Heart right ventricle (tissue), 16 donors: ENCODE measurements at places on chromosomes 1 and 21. TPM values are rescaled to one million over a fixed set of nuclear protein-coding genes. Genes with fewer than 3 reads are reported as not detected.

TMPRSS15 gene
- not detected for total RNA-seq

- peaks cover 3% of the 10 kb centered on the region for H3K36me3 ChIP-seq
- peak overlapping the region; percentile 99 for H3K4me3 ChIP-seq
- peak; percentile 34 for DNase-seq
- peak overlapping the region; percentile 100 for H3K27ac ChIP-seq
- H3K27me3 ChIP-seq = no peaks in the 10 kb centered on the region
Observed at GRCh38 chr1:244863491-244864252, 671 bp downstream of the HNRNPU start.

GRCh38 chr1:119375366-119375765 is 6.8 kb downstream of the HAO2 start:
- H3K27me3 ChIP-seq = no peaks in the 10 kb centered on the region
- no peak overlapping the region for H3K27ac ChIP-seq
- H3K4me3 ChIP-seq = no peak overlapping the region
- H3K4me1 ChIP-seq = no peaks in the 10 kb centered on the region

GRCh38 chr1:178784131-178784536 is 59.1 kb downstream of the RALGPS2 start:
- no peaks in the 10 kb centered on the region for H3K4me1 ChIP-seq
- no peak overlapping the region for H3K4me3 ChIP-seq
- no peaks in the 10 kb centered on the region for H3K27me3 ChIP-seq
- H3K36me3 ChIP-seq = peaks cover 5% of the 10 kb centered on the region

- peaks cover 8% of the 10 kb centered on the region for H3K27me3 ChIP-seq
- no peaks in the 10 kb centered on the region for H3K36me3 ChIP-seq
- H3K27ac ChIP-seq = no peak overlapping the region
- H3K4me3 ChIP-seq = no peak overlapping the region
- no peaks in the 10 kb centered on the region for H3K4me1 ChIP-seq
Observed at GRCh38 chr1:90579212-90579802, 137.8 kb downstream of the BARHL2 start.

CLDN14 gene
- not detected for total RNA-seq

VWA1 gene
- 52.8 TPM for total RNA-seq

PLA2G5 gene
- 57.2 TPM for total RNA-seq

DNA sequence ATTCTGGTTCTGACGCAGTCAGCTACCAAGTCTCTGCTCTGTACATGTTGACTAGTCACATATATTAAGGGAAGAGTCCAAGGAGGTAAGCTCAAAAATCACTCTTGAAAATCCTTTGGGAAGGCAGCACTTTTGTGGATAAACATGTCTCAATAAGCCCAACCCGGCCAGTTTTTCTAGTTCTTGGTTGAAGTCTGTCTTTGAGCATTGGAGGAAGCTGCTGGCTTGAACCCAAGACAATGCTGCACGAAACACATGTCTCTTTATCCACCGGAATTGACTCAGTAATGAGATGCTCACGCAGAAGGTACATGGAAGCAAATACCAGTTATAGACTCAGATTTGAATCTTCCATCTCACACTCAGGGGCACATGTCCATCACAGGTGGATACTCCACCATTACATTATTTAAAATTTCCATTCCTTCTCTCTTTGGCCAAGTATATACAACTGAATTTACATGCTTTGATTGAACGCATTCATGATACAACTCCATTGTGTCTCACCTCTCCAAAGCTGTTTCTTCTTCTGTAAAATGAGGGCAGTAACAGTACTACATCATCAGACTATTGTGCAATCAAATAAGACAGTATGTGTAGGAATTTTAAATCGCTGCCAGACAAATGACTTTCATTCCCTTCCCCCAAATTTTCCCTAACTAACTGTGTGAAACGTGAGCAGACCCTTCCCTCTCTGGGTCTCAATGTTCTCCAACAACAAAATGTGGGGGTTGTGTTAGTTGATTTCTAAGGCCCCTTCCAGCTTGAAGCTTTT is 9.6 kb upstream of the GUCA2A start:
- H3K36me3 ChIP-seq = no peaks in the 10 kb centered on the region
- peak overlapping the region; percentile 91 for H3K27ac ChIP-seq

DNA sequence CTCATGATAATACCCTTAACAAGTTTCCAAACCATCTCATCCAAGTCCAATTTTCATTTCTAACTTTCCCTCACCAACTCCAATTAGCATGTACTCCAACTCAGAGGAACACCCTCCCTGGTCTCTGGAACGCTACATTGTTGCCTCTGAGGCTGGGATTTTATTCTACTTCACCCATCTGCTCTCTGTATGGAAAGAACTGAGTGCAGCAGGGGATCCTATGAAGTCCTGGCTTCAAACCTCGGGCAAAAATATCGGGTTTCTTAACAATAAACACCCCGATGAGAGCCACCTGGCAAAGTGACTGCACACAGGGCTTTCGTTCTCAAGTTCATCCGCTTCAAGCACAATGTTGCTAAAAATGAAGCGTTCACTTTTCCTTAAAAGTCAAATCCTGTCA is 99.6 kb downstream of the CRB1 start:
- H3K27me3 ChIP-seq = no peaks in the 10 kb centered on the region
- no peaks in the 10 kb centered on the region for H3K4me1 ChIP-seq
- H3K4me3 ChIP-seq = no peak overlapping the region
- DNase-seq = no peak
- no peaks in the 10 kb centered on the region for H3K36me3 ChIP-seq

DNA sequence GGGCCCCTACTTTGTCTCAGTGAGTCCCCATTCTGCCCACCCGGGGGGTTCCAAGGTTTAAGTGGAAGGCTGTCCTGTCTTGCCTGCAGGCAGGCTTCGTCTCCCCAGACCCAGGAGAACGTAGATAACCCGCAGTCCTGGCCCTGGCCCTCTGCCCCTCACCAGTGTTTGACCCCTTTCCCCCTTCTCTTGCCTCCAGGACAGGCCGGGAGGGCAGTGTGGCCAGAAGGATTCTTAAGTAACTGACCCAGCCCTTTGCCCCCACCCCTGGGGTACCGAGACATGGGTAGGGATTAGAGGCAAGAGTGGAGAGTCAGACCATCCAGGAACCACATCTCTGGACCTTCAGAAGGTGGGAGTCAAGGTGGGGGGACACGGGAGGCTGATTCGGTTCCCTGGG is 8.8 kb downstream of the TMEM222 start:
- peaks cover 56% of the 10 kb centered on the region for H3K4me1 ChIP-seq
- H3K27ac ChIP-seq = no peak overlapping the region
- DNase-seq = no peak
- no peak overlapping the region for H3K4me3 ChIP-seq

SPRR2E gene
- not detected for total RNA-seq

MASP2 gene
- total RNA-seq = not detected

GRCh38 chr1:50197216-50197615 is 88.5 kb downstream of the ELAVL4 start:
- H3K4me1 ChIP-seq = no peaks in the 10 kb centered on the region
- H3K27me3 ChIP-seq = peaks cover 7% of the 10 kb centered on the region
- H3K4me3 ChIP-seq = no peak overlapping the region
- no peak for DNase-seq
- H3K27ac ChIP-seq = no peak overlapping the region
- H3K36me3 ChIP-seq = no peaks in the 10 kb centered on the region

- H3K27me3 ChIP-seq = no peaks in the 10 kb centered on the region
- no peak overlapping the region for H3K27ac ChIP-seq
- DNase-seq = no peak
- H3K36me3 ChIP-seq = no peaks in the 10 kb centered on the region
- no peaks in the 10 kb centered on the region for H3K4me1 ChIP-seq
- H3K4me3 ChIP-seq = no peak overlapping the region
Observed at GRCh38 chr1:216742625-216743024, 19.4 kb upstream of the ESRRG start.

DNA sequence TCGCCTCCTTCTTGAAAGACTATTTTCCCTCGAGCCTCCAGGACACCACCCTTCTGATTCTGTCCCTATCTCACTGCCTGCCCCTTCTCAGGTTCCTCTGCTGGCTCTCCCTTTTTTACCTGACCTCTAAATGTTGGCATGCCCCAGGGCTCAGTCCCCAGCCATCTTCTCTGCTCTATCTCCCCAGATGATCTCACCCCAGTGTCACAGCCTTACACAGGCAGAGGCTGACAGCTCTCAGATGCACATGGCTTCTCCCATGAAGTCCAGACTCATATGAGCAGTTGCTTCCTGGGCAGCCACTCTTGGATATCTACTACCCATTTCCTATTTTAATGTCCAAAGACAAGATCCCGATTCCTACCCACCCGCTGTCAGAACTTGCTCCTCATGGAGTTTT is 37.5 kb downstream of the RXRG start:
- no peak for DNase-seq
- H3K4me3 ChIP-seq = no peak overlapping the region
- no peaks in the 10 kb centered on the region for H3K36me3 ChIP-seq

DNA sequence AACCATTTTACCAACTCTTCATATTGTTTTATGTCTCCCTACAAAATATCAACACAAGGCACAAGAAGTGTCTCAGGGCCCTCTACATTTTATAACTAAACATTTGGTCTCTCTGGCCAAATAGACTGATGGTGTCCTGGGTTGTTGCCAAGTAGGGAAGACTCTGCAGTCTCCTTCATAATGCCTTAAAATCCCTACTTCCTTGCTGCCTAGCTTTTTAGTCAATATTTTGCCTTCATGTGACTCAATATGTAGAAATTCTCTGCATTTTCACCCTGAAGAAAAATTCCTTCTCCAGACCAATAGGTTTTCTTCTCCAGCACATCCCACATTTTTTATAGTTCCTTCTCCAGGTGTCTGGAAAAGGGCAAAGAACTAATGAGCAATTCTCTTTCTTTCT is 72.6 kb upstream of the IPO9 start:
- peak overlapping the region; percentile 40 for H3K27ac ChIP-seq
- DNase-seq = no peak
- H3K36me3 ChIP-seq = no peaks in the 10 kb centered on the region
- no peaks in the 10 kb centered on the region for H3K27me3 ChIP-seq
- H3K4me3 ChIP-seq = no peak overlapping the region

C1orf87 gene
- total RNA-seq = not detected

DNA sequence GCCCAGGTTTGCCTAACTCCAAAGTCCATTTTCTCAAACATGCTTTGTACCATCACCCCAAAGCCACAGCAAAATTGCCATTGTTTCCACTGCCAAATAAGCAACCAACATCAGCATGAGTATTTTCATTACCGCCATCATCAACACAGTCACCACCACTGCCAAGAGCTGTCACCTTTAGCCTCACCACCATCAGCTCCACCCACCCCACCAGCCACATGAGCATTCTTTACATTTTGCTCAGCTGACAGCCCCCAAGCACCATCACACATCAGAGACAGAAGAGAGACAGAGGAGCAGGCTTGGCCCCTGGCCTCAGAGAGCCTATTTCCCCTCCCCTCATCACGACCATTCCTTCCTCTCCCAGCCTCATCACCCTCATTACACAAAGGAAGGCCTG is 42.7 kb downstream of the TAS1R2 start:
- H3K4me3 ChIP-seq = no peak overlapping the region
- no peaks in the 10 kb centered on the region for H3K4me1 ChIP-seq
- DNase-seq = no peak

- DNase-seq = no peak
- H3K36me3 ChIP-seq = no peaks in the 10 kb centered on the region
- no peaks in the 10 kb centered on the region for H3K4me1 ChIP-seq
- H3K27me3 ChIP-seq = no peaks in the 10 kb centered on the region
- H3K27ac ChIP-seq = no peak overlapping the region
- H3K4me3 ChIP-seq = no peak overlapping the region
Observed at GRCh38 chr1:196007763-196008162, 600.5 kb downstream of the KCNT2 start.

DNA sequence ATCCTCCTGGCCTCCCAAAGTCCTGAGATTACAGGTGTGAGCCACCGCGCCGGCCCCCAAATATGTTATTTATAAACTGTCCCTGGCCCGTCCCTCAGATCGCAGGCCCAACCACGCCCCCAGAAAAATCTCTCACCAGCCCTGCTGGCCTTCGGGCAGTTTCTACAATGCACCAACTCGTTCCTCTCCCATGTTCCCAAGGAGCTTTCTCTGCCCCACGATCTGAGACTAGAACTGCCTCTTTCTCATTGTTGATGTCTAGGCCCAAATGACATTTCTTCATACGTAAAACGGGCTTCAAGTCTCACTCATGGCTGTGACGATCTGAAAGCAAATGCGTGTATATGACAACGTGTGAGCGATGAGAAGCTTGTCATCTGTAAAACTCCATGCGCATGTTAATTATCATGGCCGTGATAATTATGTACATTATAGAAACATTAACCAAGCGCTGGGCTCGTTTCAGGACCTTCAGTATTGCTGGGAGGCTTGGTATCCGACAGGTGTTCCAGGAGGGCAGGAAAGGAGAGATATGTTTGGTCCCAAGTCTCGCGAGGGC is 748 bp upstream of the NIPAL3 start:
- DNase-seq = no peak
- H3K4me1 ChIP-seq = peaks cover 19% of the 10 kb centered on the region
- peaks cover 6% of the 10 kb centered on the region for H3K36me3 ChIP-seq

DNA sequence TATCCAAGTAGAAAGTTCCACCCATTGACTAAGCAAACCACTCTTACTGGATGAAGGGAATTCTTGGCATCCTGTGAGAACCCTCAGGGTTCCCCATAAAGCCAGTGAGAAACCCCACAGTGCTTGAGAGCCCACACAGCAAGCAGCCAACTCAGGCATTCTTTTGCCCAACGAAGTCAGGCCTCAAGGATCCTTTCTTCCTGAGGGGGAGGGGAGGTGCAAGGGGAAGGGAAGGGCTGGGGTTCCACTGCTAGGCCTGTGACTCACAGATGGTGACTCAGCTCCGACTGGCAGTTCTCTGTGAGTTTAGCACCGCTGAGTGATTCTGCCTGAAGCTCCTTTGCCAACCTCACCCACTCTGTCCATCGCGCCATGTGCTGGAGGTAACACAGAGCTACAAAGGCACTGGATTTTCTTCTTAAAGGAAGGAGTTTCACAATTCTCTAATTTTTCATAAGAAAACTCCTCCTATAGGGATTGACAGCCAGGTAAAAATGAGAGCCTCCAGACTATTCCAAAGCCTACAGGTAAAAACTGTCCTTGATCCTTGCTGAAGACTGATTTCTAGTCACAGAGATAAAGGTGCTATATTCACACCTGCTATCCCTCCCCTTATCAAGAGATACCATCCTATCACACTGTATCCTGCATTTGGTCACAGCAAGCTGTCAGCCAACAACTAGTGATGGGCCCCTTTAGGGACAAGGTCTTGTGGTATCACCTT is 4.8 kb downstream of the ENO1 start:
- no peak overlapping the region for H3K27ac ChIP-seq
- H3K27me3 ChIP-seq = no peaks in the 10 kb centered on the region
- H3K4me3 ChIP-seq = no peak overlapping the region
- DNase-seq = peak; percentile 44
- H3K4me1 ChIP-seq = peaks cover 63% of the 10 kb centered on the region

GRCh38 chr21:37828991-37829390 is 87.3 kb downstream of the KCNJ6 start:
- DNase-seq = no peak
- no peaks in the 10 kb centered on the region for H3K36me3 ChIP-seq
- no peak overlapping the region for H3K27ac ChIP-seq
- no peaks in the 10 kb centered on the region for H3K4me1 ChIP-seq

CA6 gene
- not detected for total RNA-seq

- H3K4me3 ChIP-seq = peak overlapping the region; percentile 18
- no peak for DNase-seq
- peaks cover 36% of the 10 kb centered on the region for H3K4me1 ChIP-seq
Observed at GRCh38 chr21:41369920-41370839, 8.4 kb downstream of the MX2 start.

SERPINC1 gene
- 0.44 TPM for total RNA-seq

- H3K27ac ChIP-seq = no peak overlapping the region
- H3K27me3 ChIP-seq = peaks cover 30% of the 10 kb centered on the region
- H3K4me3 ChIP-seq = no peak overlapping the region
- H3K4me1 ChIP-seq = no peaks in the 10 kb centered on the region
Observed at GRCh38 chr1:94084547-94084946, 36.4 kb downstream of the ABCA4 start.

- peak overlapping the region; percentile 88 for H3K27ac ChIP-seq
- peak; percentile 56 for DNase-seq
- H3K4me3 ChIP-seq = no peak overlapping the region
- no peaks in the 10 kb centered on the region for H3K27me3 ChIP-seq
- peaks cover 42% of the 10 kb centered on the region for H3K4me1 ChIP-seq
Observed at GRCh38 chr1:203625628-203626019, 1.0 kb upstream of the ATP2B4 start.

HCN3 gene
- 0.72 TPM for total RNA-seq
